ENCODE measurements at places on chromosomes 4 and X.

DNA sequence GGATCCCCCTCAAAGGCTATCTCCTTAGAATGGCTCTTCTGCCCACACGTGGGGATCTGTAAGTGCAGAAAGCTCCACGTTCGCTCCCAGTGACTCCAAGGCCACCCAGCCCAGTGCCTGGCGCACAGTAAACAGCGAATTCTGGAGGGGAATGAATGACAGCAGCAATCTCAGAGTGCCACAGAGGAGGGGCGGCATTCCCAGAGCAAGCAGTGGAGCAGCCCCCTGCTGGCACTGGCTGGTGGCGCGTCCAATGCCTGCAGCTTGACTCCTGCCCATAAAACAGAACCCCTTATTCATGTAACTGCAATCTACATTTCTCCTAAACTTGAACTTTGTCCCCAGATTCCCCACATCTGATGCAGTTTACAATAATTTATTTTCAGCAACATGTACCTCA, 6.9 kb upstream of the HELT start:
- DNase-seq = peak; percentile 42

GRCh38 chr4:26343038-26343398, 22.2 kb downstream of the RBPJ start:
- no peak for DNase-seq

DNA sequence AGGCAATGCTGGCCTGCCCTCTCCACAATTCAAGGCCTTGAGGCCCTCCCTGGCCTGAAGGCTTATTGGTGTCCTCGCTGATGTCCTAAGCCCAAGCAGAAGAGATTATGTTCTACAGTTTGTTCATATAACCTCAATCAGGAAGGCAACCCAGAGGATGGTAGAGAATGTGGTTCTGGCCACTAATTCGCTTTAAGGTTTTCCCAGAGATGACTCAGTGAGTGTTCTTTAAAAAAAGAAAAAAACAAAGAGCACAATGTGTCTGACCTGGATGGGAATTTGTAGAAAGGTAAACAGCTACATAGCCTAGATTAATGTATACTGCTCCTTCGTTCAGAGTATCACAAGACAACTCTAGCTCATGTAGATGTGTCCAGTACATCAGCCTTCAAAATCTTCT, 66.0 kb downstream of the MANBA start:
- DNase-seq = no peak

GRCh38 chr4:82726596-82726995, 72.0 kb downstream of the SCD5 start:
- no peak for DNase-seq

DNA sequence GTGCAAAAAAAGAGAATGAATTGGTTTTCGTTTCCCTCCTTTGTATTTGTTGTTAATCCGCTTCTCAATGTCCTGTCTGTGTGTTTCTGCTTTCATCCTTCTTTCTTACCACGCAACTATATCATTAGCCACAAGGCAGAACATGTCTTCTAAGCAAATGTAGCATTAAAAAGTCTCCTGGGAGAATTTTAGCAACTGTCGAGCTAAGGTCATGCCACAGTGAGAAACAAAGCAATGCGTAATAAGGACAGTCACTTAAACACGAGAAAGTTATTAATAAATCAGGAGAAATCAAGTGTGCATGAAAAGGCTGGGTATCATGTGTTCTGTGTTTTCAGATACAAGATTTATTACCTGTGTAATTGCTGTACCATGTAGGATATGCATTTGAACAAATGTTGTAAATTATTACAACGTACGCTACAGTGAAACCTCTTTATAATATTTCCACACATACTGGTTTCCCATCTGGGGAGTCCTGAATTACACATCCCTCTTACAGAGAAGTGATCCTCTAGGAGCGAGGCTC, 890.8 kb downstream of the TRIML1 start:
- DNase-seq = no peak

GRCh38 chrX:154049209-154050112, 29.8 kb upstream of the IRAK1 start:
- no peak for DNase-seq

DNA sequence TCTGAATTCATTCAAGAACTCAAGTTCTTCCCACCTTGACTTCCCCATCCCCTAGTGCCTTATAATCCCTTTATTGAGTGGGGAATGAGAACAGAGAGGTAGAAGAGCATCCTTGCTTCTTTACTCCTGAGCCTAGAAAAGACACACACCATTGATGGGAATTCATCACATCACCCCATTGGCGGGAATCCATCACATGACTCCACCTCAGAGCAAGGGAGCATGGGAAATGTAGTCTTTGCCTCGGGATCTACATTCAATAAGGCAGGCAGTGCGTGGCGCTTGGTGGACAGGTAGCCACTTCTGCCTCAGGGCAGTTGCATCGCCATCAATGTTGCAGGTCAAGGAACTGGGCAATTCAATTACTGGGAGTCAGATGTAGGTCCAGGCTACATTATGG, 50.7 kb downstream of the MXRA5 start:
- peak; percentile 4 for DNase-seq

DNA sequence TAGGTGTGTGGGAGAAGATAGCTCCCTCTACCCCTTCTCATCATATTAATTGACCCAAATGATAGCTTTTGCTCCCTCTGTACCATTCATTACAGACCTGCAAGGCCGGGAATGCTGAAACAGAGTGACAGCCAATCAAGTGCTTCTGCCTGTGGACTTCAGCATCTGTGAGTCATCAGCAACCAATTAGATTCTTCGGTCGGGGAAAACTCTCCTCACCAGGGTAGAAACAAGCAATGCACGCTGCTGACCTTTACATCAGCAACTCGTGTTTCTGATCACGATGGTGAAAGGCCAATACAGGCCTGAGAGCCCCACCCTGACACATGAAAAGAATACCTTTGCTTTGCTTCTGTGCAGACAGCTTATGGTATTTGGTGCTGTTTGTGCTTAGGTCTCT, 347.2 kb upstream of the DDX53 start:
- no peak for DNase-seq

DNA sequence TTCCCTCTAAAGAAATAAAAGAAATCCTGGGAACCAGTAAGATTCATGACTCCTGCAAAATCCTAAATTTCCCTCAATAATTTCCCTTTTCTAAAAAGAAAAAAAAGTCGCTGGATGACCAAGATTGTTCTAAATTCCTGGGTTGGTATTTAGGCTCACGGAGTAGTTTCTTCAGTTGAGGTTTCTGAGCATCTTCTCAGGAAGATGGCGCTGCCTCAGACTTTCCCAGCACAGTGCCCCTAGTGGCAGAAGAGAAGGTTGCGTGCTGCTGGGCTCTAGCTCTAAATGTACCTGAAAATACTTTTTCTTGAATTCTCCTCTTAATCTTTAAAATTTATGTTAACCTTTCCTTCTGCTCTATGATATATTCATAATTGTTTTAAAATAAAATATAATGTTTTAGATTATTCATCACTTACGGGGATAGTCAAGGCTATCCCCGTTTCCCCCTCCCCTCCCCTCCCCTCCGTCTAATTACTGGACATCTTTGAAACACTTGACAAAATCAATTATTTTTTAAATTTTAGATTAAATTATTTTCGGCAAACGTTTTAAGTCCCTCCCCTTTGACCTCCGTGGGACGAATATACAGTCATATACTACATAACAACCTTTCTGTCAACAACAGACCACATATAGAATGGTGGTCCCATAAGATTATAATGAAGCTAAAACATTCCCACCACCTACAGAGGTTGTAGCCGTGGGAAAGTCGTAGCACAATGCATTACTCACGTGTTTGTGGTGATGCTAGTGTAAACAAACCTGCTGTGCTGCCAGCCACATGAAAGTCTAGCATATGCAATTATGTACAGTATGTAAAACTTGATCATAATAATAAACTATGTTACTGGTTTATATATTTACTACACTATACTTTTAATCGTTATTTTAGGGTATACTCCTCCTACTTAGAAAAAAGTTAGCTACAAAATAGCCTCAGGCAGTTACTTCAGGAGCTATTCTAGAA, 41.0 kb upstream of the GATB start:
- peak; percentile 73 for DNase-seq

DNA sequence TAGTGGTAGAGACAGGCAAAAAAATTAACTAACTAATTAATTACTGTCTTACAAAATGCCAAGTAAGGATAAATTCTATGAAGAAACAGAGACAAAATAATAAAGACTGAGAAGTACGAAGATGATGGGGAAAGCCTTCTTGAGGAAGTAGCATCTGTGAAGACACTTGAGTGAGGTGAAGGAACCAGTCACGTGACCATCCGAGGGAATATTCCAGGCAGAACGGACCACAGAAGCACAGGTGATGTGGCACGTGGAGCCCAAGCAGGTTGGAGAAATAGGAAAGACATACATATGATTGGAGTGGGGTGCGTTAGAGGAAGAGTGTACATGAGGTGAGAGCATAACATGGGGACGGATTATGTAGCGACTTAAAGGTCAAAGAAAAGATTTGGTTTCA, 30.5 kb upstream of the SPP1 start:
- DNase-seq = no peak

DNA sequence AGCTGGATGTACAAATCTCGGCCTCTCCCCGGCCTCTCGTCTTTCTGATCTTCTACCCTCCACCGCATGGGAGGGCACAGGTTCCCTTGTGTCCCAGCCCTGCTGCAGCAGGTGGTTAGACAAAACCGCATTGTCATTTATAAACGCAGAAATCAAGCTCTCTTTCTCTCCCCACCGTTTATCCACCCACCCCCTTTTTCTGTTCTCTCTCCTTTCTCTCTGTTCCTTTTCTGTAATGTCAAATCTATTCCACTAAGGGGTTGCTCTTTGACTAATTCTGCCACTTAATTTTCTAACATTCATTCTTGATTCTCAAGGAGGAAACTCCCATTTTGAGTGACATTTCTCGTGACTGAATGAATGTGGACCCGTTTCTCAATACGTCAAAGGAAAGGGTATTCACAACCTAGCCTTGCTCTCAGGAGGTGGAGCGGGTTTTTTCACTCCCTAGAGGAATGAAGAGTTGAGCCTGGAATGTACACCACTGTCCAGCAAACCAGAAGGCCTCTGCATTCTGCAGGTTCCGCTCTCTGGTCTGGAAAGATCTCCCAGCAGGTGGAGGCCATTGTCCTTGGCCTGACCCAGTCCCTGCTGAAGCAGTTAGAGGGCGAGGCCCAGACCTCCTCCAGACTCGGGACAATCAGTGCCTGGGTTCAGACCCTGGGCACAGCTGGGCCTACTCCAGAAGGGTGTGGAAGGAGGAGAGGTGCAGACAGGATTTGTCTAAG, 70.9 kb upstream of the ENPP6 start:
- no peak for DNase-seq

DNA sequence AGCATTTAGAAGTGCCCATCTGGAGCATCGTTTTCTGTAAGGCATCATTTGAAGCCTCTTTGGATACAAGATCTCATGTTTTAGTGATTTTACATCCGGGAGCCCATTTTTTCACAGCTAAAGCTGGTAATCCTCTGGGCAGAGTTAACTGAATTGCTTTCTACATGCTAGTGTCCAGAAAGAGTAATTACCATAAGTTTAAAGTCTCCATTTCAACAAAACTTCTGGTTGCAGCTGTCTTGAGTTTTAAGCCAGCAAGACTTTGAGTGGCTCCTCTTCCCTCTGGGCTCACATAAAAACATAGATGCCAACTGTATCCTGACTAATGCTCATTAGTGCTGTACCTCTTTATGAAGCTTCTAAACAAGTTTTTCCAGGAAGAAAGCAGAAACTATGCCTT, 65.4 kb downstream of the GPRIN3 start:
- no peak for DNase-seq

- DNase-seq = no peak
Measured at GRCh38 chr4:37765741-37766140, 60.7 kb upstream of the PGM2 start.

GRCh38 chr4:156765277-156765676, 206.3 kb downstream of the PDGFC start:
- no peak for DNase-seq

- DNase-seq = no peak
Measured at GRCh38 chr4:41326776-41327175, 70.0 kb downstream of the UCHL1 start.

DNA sequence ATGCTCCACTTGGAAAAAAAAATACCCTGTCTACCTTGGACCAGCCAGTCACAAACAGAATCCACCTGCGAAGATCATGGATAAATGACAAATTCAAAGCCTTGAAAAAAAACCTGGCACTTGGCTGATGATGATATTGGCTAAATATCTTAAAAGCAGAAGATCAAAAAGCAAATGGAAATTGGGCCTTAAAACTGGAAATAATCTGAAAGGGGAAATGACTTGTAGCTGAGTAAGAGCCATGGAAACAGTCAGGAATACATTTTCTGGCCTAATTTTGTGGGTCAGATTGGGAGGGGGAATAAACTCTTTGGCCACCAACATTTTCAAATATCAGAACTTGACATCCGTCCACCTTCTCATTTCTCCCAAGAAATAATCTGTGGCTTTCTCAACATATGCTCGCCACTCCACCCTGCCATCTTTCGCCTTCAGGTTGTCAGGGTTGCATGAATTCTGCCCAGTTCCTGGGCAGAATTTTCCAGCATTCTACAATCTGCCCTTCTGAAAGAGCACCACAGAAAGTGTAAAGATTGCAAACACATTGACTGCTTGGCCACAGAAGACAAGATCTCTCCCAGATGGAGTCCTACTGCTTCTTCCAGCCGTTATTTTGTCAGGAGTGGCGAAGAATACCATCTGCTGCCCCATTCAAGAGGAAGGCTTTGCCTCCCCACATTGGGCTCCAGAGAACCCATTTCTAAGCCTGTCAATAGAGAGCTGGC, 1.7 kb upstream of the NDP start:
- DNase-seq = no peak

GRCh38 chr4:15130441-15130840, 128.2 kb downstream of the CPEB2 start:
- no peak for DNase-seq

- DNase-seq = no peak
Measured at GRCh38 chr4:145301386-145302080, 121.1 kb upstream of the OTUD4 start.

DNA sequence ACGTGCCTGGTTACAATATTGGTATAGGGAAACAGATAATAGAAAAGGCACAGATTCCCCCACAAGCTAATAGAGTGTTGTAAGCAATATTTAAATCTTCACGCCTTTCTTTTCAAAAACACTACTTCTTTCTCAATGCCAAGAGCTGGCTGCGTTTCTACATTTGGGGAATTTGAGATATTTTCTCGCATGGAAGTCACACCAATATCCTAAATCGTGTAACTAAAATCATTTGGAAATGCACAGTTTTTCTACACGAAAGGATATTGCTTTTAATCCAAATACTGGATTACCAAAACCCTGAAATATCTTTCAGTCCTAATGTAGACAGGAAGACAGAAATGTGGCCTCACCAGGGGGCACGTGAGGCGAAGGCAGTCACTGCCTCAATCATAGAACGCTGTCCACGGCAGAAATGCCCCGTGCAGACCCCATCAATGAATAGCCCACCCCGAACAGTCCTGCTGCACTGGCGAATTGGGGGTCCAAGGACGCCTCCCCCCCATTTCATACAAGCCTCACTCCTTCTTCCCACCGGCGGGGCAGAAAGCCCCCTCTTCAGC, 106.6 kb downstream of the NSUN7 start:
- no peak for DNase-seq

GRCh38 chr4:68396756-68397155, 46.9 kb upstream of the YTHDC1 start:
- DNase-seq = no peak

GRCh38 chr4:97720869-97721432, 422.3 kb downstream of the STPG2 start:
- DNase-seq = peak; percentile 39
